ENCODE measurements at places on chromosomes 1 and 21.

- no peak for DNase-seq
These were observed 34.9 kb downstream of the DUSP10 start for GRCh38 chr1:221706876-221707582.

DNA sequence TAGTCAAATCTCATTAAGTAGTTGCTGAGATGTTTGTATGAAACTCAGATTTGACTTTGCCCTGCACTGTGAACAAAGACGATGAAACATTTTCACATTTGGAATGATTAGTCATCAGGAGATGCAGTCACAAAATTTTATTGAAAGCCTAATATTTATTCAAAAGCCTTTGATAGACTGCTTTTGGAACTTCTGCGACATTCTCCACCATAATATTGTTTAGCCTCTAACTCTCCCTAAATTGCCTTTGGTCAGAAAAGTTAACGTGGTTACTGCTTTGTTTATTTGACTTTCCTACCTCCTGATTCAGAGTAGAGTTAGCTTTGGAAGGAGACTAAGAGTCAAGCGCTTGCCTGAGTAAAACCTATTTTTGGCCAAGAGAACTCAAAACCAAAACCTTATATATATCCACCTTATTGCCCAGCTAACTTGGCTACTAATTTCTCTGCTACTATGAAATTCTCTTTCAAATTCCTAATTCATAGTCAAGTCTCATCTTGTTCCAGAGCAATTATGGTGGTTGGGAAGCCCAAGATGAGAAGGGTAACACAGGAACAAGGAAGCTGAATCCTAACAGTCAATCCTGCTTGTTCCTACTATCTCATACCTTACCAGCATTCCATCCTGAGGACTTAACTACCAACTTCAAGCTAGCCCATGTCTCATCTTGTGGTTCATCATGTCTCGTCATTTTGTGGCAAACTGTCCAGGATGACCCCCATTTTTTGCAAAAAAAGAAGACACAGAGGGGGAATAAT is 429.6 kb downstream of the USP25 start:
- DNase-seq, result no peak

DNA sequence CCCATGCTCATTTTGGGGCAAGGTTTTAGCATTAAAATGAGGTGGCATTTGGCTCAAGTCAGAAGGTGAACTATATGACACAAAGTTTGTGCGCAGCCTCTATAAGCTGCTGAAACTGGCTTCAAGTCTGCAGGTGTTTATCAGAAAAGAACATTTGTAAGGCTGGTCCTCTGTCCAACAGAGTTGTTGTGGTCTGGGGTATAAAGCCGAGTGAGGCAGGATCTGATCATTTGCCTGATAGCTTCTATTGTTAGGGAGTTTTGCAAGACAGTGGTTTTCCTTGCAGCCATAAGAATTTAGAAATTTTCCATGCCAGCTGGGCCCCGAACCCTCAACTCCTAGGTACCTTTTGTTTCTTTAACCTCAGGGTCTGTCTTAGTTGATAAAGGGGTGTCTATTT is 130.8 kb downstream of the PGBD5 start:
- DNase-seq, result no peak

GRCh38 chr1:166865926-166866325 is 10.1 kb downstream of the TADA1 start:
- DNase-seq, result no peak

- DNase-seq, result no peak
These were observed 16.0 kb upstream of the PIGV start for GRCh38 chr1:26771643-26772321.

DNA sequence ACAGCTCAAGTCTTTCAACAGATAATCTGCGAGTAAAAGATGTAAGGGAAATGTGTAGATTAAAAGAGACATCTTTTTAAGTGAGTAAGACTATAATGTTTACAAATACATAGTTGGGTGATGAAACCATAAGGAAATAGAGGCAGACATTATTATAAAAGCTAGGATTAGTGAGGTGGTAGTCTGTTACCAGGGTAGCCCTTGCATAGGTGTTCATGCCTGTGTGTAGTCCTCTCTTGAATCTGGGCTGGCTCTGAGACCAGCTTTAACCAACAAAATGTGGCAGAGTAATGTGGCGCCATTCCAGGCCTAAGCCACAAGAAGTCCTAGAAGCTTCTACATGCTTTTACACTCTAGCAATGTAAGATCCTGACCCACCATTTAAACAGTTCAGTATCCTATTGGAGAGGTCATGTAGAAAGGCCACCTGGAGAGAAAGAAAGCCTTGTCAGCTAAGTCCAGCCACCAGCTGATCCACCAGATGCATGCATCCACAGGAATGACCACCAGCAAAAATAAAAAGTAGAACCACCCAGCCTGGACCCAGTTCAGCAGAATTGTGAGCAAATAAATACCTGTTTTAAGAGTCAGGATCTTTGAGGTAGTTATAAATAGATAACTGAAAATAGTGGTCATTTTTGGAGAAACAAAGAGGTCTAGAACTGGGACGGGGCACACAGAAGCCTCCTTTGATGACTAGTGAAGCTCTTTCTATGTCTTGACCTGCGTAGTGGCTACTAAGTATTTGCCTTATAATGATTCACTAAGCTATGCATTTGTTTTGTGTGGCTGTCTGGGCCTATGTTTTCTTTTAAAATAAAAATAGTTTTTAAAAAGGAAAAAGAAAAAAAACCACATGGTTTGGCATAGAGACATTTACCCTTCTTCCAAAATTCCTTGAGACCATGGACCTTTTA is 8.1 kb downstream of the NIBAN1 start:
- no peak for DNase-seq
